ENCODE measurements at places on chromosomes 4 and X. TPM values are rescaled to one million over a fixed set of nuclear protein-coding genes. Genes with fewer than 3 reads are reported as not detected.

Gene CTPS2
- 20.4 TPM for total RNA-seq

Gene SCRG1
- total RNA-seq: 0.49 TPM

Gene ELF2
- total RNA-seq: 44.4 TPM

Gene NAT8L
- total RNA-seq: 1.7 TPM

Gene OTC
- total RNA-seq: 2.7 TPM

Gene WWC2
- 24.3 TPM for total RNA-seq

Gene TMEM35A
- 5.4 TPM for total RNA-seq

Gene C4orf36
- total RNA-seq: not detected

Gene NCAPG
- total RNA-seq: 1.5 TPM

Gene SHROOM2
- 8.8 TPM for total RNA-seq

DNA sequence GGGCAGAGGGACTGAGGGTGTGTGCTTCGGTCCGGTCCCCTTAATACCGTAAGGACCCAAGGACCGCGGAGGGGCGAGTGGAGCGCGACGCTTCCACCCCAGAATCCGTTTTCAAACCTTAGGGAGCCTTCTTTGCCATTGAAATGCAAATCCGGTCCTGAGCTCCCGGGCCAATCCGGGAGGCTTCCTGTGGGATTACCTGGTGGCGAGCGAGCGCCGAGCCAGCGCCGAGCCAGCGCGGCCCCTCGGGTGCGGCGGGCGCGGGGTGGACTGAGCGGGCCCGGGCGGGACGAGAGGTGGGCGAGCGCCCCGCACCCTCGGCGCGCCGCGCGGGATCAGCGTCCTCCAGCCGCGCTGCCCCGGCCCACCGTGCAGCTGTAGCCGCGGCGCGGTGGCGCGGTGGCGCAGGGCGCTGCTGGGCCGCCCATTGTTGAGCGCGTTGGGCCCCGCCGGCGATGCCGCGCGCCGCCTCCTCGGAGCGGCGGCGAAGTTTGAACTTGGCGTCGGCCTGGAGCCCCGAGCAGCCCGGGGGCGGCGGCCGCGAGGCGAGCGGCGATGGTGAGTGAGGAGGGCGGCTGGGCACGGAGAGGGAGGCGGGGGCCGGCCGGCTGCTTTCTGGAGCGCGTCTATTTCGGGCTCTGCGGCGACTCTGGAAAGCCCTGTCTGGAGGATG is 208.7 kb downstream of the SOWAHB start:
- no peak for DNase-seq

- no peak for DNase-seq
Measured at GRCh38 chrX:112247714-112248113, 165.1 kb upstream of the TRPC5 start.

DNA sequence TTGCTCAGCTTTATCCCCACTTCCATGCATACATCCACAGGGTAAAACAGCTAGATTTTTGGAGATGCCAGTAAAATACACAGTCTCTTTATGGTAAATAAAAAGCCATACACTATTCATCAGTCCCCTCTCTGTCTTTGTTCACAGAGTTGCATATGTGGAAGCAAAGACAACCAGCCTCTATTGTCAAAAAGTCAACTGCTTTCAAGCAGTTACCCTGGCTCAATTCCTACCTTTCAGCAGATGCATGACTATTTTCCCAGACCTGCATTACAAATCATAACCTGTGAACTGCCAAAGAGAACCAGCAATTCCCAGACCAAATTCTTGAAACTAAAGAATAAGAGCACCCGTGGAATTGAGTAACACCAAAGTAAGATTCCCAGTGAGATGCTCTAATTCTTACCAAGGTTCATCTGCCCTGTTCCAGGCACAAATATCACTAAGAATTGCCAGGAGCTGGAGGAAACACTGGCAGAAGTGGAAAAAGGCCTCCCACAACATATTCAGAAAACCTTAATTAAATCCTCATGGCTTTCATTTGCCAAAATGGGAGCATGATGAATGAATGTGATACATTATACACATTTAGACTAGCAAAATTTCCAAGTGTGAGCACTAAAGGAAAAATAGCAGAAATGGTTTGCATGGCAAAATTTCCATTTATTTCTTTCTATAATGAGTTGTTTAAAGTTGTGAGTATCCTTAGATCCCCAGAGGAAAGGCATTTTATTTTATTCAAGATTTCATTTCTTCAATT is 391.2 kb upstream of the ADGRL3 start:
- no peak for DNase-seq

- no peak for DNase-seq
Measured at GRCh38 chrX:19086102-19086772, 36.0 kb downstream of the ADGRG2 start.

- no peak for DNase-seq
Measured at GRCh38 chr4:88756149-88756548, 58.5 kb upstream of the NAP1L5 start.

- DNase-seq: no peak
Measured at GRCh38 chrX:119455264-119455663, 13.0 kb upstream of the SLC25A5 start.

DNA sequence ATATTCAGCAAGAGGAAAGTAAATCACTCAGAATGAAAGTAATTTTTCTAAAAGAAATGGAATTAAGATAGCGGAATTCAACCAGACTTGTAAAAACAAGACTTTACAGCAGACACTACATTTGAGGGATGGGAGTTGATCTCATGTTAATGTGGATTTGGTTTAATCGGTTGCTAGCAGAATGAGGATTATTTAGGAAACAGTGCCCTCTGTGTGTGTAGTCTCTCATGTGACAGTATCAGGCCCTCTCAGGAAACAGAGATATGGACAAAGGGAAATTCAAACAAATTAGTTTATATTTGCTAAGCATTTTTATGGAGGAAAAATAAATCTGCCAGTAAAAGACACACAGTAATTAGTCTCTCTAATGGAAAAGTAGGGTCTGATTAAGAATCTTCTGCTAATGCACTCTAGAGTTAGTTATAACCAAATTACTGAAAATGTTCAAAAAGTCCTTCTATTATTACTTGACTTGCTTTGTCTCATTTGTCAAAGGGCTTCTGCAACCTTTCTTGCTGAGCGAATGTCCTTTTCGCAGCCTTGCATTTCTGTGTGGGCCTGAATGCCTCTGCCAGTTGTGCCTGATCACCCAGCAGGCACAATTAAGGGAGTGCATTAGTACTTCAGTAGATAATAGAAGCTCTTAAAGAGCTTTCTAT is 1282.3 kb upstream of the TENM3 start:
- no peak for DNase-seq

DNA sequence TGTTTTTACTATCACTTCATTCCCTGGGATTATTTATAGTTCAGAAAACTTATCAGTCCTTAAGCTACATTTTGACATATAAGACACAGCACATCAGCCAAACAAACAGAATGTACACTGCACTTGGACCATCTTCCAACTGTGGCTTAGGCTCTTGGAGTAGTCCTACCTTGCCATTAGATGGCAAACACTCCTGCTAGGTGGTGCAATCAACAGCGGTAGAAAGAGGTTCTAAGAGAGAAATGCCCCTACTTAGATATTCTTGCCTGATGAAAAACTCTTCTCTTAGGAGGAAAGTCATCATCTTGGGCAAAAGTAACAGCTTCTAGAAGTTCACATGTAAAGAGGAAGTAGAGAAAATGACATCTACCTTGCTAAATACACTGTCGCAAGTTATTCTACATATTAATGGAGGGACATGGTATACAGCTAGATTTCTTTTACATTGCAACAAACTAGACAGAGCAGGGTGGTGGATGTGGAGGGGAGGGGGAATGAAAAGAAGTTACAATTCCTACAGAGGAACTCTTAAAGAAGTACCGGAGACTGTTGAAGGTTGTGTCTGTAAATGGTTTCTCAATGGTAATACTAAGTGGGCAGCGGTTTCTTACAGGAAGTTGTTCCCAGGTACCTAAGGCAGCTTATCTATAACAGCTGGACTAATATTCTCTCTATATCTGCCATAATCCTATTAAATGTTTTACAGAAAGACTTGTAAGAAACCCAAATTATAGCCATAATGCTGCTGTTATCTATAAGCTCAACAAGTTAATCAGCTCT is 8.1 kb upstream of the STPG2 start:
- DNase-seq: no peak

DNA sequence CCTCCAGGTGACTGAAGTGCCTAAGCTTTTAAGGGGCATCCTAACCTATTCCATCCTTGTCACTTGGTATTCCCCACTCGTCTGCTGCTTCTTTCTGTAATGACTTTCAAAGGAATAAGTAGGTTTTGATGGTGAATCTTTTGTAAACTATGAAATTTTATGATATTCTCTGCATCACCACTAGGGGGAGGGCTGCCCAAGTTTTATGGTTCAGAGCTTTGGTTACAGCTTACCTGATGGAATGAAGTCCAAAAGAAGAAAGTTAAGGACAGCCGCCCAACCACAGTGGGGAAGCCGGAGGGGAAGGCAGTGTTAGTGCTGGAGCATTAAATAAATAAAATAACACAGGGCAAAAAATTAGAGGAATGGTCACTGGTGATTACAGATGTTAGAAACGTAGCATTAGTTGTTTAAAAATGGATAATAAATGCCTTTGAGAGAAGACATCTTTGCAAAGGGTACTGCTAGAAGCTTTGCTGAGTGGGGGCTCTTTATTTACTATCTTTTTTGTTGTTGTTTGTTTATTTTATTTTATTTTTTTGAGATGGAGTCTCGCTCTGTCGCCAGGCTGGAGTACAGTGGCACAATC is 204.9 kb downstream of the GBA3 start:
- DNase-seq: no peak

- no peak for DNase-seq
Measured at GRCh38 chrX:14872355-14872754, 514 bp downstream of the FANCB start.

- DNase-seq: no peak
Measured at GRCh38 chr4:25350561-25350960, 26.5 kb upstream of the ANAPC4 start.

GRCh38 chrX:69063486-69063885 is 101.8 kb downstream of the PJA1 start:
- DNase-seq: no peak

DNA sequence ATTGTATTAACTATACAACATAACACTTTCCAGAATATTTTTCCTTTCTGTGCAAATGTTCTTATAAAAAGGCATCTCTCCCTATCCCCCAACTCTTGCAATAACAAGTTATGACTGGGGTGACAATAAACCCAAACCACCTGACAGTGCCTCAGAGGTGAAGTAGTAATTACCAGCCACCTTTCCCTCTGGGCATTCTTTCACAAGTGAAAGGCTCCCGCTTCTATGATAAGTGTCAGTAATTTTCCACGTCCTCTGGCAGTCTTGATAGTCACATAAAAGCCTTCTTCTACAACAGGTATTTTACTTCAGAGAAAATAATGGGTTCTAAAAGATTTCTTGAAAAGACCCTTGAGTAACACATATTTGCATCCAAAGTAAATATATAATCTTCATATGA is 82.7 kb downstream of the MANBA start:
- DNase-seq: no peak

GRCh38 chr4:2792396-2792710 is 532 bp upstream of the SH3BP2 start:
- no peak for DNase-seq

DNA sequence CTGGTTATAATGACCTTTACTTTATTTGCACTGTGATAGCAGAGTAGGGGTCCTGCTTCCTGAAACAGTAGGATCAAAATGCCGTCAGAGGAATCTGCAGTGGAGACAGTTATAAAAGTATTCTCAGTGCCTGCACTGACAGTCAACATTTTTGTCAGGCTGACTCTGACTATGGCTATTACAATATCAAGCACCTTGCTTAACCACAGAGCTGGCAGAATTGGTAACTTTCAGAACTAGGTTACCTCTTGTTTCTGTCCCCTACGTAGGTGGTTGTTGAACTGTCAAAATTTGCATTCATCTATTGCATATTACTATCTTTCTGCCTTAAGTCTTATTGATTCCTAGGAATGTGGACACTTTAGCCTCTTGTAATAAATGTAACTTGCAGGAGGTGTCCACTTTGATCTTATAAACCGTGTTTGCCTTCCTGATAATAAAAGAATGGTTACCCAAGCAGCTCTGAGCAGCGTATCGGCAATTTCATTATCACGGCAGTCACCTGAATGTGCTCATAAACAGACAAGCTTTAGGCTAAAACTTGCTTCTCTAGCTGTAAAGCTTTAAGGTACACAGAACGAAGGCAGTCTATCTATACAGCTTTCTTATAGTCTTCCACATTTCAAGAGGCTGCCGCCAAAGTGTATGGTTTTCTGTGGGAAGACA is 353.0 kb upstream of the GALNT7 start:
- DNase-seq: no peak

DNA sequence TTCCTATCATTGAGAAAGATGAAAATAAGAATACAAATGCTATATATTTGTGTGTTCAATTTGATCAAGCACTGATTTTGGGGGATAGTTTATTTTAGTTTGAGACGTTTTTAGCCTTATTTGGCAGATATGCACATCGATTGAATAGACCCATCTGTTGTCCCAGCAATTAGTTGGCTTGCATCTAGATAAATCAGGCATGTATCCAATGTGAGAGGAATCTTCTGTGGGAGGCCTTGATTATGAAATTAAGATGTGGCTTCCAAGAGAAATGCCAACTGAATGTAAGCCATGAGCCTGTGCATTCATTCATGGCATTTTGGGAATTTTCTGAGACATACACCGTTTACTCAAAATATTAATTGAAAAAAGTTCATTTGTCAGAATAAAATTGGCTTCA is 623.1 kb downstream of the TECRL start:
- no peak for DNase-seq

- peak; percentile 11 for DNase-seq
Measured at GRCh38 chr4:83231620-83232076, 53.0 kb downstream of the COQ2 start.

- no peak for DNase-seq
Measured at GRCh38 chrX:132393085-132393484, 95.8 kb downstream of the MBNL3 start.

DNA sequence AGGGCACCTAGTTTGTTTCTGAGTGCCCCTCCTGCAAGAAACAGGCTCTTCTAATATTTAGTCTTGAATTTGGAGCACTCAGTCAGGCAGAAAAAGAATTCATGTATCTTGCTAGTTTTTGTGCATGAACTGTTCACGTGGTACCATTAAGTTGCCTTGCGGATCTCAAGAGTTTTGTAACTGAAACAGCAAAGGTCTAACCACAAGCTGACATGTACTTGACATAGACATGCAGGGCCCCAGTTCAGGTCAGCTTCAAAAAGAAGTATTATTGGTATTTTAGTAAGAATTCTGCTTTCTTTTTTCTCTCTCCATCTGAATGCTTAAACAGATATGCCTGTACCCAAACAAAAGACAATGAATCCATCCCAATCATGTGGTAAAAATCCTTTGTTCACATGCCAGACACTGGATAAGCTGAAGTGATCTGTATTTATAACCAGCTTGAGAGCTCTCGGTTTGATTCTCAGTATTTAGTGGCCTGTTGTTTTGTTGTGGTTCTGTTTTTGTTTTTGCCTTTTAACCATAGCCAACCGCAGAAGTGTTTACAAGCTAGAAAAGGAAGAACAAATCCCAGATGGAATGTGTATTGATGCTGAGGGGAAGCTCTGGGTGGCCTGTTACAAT is 13.0 kb downstream of the RGN start:
- DNase-seq: no peak

- no peak for DNase-seq
Measured at GRCh38 chrX:21374994-21375707, 933 bp downstream of the CNKSR2 start.

GRCh38 chr4:73452953-73453700 is 17.1 kb downstream of the AFP start:
- DNase-seq: no peak
